ENCODE measurements at places on chromosomes 5 and 9.

- DNase-seq: no peak
These were observed 29.6 kb downstream of the MAML1 start for GRCh38 chr5:179762079-179762780.

DNA sequence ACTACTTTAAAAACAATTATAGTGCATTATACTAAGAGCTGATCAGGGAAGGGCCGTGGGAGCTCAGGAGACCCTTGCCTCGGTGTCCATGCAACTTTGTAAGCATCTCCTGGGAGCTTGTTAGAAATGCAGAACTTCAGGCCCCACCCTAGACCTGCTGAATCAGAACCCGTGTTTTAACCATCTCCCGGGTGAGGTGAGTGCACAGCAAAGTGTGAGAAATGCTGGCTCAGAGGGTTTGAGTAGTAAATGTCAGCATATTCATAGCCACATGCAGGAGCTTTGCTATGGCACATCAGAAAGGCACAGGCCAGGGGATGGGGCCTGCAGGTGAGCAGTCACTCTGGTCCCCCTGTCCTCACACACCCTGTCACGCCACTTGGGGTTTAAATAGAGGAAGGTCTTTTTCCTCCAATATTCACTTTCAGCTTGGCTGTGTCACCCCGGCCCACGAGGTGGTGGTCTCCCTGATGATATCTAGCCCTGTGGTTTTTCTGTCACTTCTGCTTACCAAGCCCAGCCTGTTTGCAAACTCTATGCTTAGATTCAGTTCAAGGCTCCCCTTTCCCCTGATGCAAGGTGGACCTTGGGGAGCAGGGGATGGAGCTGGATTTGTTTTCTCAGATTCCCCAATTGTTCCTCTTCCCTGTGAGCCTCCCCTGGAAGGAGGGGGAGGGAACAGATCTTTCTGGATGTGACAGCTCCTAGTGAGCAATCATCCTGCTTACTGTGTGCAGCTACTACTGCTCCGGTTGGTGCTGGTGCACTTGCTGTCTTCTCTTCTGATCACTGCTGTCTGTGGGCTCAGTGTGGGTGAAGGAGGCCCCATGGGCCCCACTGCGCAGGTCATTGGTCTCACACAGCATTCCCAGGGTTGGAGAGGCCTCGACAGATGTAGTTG, 51.8 kb upstream of the TGFBR1 start:
- DNase-seq: no peak

DNA sequence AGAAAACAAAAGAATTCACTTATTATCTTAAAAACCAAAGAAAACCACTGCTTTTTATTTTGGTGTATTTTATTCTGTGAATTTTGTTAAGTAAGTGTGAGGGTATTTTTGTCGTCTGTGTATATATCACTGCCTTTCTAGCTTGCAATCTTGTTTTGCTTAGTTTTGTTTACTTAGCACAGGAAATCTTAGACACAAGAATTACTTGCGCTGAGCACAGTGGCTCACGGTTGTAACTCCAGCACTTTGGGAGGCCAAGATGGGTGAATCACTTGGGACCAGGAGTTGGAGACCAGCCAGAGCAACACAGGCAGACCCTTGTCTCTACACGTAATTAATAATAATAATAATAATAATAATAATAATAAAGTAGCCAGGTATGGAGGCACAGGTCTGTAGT, 230.3 kb downstream of the PAPPA start:
- DNase-seq: no peak

DNA sequence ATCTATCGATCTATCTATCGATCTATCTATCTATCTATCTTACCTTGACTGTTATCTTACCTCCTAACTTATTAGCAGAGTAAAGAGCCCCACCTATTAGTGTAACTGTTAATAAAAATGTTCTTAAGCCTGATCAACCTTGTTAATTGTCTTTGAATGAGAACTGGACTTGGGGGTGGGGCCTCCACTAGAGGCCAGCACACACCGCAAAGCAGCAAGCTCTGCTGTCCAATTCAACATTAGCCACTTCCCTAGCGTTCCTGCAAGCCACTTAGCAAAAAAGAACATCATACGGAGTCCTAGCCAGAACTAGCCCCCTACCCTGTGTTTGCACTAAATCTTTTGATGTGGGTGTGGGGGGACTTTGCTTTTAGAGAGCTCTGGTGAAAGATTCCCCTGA, 515.8 kb downstream of the KDM4C start:
- DNase-seq: peak; percentile 22

GRCh38 chr5:71938895-71939294, 168.4 kb upstream of the MAP1B start:
- DNase-seq: no peak

DNA sequence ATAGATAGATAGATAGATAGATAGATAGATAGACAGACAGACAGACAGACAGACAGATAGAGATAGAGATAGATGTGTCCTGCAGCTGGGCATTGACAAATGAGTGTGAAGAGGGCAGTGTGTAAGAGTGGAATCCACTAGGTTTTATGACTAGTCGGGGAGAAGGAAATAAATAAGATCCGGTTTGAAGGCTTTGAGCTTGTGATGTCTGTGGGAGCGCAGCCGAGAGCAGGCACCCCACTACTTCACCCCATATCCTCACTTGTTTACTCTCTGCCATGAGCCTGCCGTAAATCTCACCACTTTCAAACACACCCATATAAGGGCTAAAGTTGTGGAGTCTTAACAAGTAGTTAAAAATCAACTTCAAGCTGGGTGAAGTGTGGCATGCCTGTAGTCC, 1.4 kb upstream of the SUSD1 start:
- DNase-seq: no peak

DNA sequence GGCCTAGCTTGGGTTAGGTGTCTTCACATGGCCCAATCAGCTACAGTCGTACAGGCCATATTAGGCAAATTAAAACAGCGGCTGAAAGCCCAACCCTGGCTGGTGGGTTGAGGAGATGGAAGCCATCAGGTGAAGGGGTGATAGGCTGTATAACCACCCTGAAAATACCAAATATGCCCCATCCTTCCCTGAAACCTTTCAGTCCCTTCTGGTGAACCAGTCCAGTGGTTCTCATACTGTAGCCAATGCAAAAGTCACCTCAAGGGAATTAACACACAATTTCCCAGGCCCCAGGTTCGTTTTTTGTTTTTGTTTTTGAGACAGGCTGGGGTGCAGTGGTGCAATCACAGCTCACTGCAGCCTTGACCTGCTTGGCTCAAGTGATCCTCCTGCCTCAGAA, 19.8 kb upstream of the KCNV2 start:
- no peak for DNase-seq

GRCh38 chr5:169290895-169291294, 10.0 kb downstream of the SLIT3 start:
- no peak for DNase-seq

DNA sequence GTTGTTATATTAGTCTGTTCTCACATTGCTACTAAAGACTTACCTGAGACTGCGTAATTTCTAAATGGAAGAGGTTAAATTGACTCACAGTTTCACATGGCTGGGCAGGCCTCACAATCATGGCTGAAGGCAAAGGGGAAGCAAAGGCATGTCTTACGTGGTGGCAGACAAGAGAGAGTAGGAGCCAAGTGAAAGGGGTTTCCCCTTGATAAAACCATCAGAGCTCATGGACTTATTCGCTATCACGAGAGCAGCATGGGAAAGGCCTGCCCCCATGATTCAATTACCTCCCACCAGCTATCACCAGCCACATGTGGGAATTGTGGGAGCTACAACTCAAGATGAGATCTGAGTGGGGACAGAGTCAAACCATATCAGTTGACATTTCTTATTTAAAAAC, 374.5 kb upstream of the RORB start:
- DNase-seq: no peak

DNA sequence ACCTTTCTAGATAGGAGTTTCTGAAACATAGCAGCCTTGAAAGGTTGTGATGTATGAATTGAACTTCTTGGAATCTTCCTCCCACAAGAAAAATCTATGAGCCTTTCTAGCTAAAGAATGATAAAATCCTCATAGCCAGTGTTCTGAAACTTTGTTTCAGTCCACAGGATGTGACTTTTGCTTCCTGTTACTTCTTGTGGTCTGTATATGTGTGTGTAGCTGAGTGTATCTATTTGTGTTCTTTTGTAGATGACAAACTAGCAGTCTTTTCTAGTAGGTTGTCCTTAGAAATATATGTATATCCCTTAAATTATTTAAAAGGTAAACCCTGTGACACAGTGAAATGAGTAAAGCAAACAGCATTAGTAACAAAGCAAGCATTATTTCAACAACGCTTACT, 188.8 kb downstream of the MRPS30 start:
- DNase-seq: no peak

DNA sequence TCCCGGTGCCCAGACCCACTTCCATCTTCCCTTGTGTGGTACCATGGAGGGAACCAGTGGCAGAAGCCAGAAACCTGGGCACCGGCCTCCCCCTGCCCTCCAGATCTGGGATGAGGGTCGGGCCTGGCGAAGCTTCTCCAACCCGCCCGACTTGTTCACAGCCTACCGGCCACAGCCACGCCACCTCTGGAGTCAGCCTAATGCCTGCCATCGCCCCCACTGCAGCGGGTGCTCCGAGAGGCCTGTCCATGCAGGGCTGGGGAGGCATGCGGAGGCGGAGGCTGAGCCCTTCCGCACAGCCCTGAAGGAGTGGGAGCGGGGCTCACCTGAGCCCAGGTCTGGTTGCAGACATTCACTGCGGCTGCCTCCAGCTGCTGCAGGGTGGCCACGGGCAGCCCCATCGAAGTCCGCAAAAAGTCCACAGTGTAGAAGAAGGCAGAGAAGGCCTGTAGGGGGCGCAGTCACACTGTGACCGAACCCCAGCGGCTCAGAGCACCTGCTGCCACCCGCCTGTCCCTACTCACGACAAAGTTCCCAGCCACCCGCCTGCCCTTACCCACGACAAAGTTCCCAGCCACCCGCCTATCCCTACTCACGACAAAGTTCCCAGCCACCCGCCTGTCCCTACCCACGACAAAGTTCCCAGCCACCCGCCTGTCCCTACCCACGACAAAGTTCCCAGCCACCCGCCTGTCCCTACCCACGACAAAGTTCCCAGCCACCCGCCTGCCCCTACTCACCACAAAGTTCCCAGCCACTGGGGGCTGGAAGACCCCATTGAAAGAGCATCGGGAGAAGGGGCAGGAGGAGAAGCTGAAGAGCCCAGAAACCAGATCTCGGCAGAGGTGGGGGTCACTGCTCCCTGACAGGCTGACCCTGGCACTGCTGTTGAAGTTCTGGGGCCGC, 3.8 kb upstream of the NPDC1 start:
- DNase-seq: peak; percentile 76

GRCh38 chr5:9112520-9113291, 433.2 kb downstream of the SEMA5A start:
- DNase-seq: no peak

DNA sequence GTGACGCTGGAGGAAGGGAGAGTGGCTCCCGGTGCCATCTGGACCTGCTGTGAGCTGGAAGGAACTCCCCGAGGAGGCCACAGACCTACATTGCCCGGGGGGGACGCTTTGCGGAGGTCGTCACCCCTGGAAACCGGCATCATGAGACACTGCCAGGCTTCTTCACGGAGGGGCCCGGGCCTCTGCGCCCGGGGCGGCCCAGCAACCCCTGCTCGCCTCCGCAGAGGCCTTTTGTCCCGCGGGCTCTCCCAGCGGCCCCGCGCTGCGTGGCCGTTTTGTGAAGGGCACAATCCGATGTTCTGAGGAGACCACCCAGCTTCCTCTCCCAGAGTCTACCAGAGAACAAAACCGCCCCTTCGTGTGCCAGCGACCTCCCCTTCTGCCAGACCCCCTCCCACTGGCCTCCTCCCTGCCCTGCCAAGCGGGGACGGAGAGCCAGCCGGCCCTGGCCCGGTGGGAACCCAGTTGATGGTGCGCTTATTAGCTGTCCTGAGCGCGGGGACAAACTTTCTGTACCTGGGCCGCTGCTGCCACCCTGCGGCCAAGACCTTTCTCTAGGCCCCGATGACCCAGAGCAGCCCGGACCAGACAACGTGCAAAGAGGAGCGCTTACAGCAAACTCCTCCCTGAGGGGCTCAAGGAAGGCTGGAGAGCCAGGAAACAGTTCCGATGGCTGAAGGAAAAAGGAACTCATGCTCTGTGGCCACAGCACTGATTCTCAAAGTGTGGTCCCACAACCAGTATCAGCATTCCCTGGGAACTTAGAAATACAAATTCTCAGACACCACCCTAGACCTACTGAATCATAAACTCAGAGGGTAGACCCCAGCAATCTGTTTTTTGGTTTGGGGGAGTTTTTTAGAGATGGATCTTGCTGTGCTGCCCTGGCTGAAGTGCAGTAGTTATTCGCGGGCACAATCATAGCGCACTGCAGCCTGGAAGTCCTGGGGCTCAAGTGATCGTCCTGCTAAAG, 86.7 kb downstream of the SLC1A3 start:
- DNase-seq: peak; percentile 73

DNA sequence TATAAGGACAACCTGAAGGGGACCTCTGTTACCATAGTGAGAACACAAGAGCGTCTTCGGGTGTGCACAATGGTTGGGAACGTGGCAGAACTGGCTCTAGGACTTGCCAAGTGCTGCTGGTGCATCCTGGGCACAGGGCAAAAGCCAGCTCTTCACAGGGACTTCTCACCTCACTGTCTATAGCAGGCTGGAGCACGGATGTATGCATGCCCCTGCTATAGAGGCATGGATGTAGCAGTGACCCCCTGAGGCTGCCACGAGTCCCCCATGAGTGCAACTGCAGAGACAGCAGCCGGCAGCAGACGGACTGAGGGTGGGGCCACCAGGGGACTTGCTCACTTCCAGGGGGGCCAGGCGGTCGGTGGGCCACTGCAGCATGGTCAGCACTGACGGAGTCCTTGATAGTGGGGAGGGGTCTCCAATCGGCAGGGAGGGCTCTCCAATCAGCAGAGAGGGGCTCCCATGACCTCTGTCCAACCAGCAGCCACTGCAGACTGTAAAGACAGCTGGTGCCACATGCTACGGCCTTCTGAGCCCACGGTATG, 64.9 kb downstream of the SEMA4D start:
- DNase-seq: no peak

GRCh38 chr9:116594547-116594946, 92.6 kb upstream of the TRIM32 start:
- peak; percentile 93 for DNase-seq

- DNase-seq: no peak
These were observed 96.9 kb downstream of the DENND1A start for GRCh38 chr9:123832858-123833650.

GRCh38 chr5:41747301-41747700, 122.9 kb downstream of the OXCT1 start:
- DNase-seq: peak; percentile 57

GRCh38 chr9:83281306-83282255, 218.6 kb upstream of the RASEF start:
- DNase-seq: peak; percentile 84

GRCh38 chr9:96447406-96447805, 2.6 kb upstream of the HABP4 start:
- no peak for DNase-seq

- peak; percentile 3 for DNase-seq
These were observed 930 bp downstream of the PRLR start for GRCh38 chr5:35229076-35230037.

GRCh38 chr5:171107669-171108068, 201.4 kb upstream of the TLX3 start:
- no peak for DNase-seq

GRCh38 chr9:123544007-123544827, 188.2 kb downstream of the CRB2 start:
- no peak for DNase-seq

All from foreskin fibroblast (primary cell).